Activated CD4-positive, alpha-beta T cell treated with anti-CD3 and anti-CD28 coated beads, Interleukin-2, amount 50 U/mL, for 4 hours (primary cell): ENCODE measurements at places on chromosomes 13 and 19.

GRCh38 chr19:45960595-45961235 is 12.9 kb downstream of the NOVA2 start:
- DNase-seq: no peak

GRCh38 chr19:2625434-2625833 is 77.1 kb downstream of the GNG7 start:
- DNase-seq: no peak

DNA sequence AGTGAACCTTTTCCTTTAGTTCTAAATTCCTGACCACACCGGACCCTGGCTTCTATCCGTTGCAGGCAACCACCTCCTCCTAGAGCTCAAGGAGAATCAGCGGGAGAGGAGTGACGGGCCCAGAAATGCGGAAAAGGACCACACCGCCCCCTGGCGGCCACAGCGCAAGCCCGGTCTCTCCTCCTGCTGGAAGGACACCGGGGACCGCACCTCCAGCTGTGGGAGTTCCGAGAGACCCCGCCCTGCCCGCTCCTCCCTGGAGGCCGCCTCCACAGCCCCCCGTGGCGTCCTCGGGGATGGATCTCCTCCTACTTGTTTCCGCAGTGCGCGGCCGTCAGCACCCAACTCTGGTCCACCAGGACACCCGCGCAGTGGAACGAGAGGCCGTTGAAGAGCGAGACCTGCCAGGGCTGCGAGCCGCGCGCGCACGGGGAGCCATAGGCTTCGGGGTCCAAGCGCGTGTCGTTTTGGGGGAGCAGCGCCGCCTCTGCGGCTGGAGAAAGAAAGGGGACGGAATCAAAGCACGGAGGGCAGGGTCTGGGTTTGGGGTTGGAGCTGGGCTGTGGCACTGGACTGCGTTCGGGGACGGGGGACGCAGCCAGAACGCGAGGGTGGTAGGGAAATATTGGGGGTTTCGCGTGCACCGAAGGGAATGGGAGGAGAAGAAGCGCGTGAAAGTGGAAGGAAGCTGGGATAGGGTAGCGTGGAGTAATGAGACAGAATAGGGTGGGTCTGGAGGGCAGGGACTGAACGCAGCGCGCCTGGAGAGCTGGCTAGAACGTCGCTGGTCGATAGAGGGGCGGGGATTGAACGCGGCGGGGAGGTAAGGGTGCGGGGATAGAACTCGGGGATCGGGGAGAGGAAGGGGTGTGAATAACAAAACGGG is 2.5 kb downstream of the KLK10 start:
- DNase-seq: peak; percentile 25

DNA sequence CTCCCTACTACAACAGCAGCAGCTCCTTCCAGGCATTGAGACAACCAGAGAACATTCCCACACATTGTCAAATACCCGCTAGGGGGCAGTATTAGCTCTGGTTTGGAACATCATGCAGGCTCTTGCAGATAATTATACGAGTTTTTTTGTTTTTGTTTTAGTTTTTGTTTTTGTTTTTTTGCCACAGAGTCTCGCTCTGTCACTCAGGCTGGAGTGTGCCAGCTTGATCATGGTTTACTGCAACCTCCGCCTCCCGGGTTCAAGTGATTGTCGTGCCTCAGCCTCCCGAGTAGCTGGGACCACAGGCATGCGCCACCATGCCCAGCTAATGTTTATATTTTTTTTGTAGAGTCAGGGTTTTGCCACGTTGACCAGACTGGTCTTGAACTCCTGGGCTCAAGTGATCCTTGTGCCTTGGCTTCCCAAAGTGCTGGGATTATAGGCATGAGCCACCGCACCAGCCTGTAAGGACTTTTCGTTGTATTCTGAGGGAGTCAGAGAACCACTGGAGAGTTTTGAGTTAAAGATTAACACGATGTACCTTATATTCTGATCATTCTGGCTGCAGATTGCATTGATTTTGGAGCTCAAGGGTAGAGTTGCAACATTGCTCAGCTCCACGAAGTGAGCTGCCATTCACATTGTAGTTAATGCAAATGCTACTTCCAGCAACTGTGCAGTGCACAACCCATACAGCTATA is 41.7 kb upstream of the CEACAM20 start:
- peak; percentile 18 for DNase-seq

DNA sequence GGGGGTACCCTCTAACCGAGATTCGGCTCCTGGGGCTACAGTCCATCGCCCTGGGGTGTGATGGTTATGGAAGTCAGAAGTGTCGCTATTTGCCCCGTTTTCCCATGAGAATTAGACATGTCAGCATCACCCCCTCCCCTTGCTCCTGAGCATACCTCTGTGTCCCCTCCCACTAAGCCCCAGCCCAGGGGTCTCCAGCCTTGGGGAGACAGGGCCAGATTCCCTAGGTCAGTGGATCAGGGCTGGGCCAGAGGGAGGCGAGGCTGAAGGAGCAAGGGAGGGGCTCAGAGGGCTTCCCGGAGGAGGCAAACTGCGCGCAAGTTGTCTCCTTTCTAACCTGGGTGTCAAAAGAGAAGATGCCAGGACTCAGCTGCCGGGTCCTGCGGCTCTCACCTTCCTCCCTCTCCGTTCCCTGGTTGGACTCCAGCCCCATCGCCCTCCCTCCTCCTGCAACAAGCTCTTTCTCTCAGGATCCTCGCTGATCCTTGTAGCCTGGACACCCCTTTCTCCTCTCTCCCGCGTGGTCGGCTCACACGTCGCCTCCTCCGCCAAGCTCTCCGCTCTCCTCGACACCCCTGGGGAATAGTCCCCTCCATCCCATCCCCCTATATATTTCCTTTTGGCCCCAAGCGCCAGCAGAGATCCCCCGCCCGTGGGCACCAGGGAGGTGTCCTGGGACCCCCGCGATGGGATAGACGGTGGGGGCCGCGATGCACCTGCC is 459 bp upstream of the TMEM59L start:
- no peak for DNase-seq

- no peak for DNase-seq
Observed at GRCh38 chr19:29971648-29972047, 29.6 kb downstream of the URI1 start.

DNA sequence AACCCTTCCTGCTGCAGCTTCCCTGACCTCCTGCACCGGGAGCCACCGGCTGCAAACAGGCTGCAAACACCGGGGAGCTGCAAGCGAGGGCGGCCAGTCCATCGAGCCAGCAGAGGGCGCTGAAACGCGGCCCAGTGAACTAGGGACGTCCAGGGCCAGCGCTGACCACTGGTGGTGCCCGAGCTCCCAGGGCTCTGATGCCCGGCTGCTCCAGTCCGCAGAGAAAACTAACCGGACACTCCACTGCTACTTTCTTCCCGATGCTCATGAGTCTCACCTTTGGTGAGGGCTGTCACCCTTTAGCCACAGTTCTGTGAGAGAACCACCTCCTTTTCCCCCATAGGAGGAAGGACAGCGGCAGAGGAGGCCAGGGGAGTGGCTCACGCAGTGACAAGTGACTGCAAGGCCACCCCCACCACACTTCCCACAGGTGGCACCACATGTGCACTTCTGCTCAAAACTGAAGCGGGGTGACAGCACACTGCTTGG is 82.8 kb upstream of the MTIF3 start:
- DNase-seq: peak; percentile 32

DNA sequence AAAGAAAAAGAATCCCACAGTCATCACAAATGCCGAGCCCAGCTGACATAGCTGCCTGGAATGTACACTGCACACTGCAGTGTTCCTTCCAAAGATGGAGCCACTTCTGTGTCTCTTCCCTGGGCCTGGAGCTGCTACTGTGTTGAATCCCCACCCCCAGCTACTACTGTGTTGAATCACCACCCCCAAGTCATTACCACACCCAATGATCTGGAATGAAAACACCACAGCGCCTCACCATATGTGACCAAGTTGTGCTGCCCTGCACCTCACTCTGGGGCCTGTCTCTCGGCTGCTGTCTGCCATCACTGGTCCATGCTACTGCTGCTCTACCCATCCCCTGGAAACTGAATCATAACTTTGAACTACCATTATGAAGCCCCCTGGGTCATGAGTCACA is 861.2 kb downstream of the UQCRFS1 start:
- DNase-seq: no peak

- DNase-seq: no peak
Observed at GRCh38 chr13:93889430-93889951, 590.0 kb downstream of the DCT start.

DNA sequence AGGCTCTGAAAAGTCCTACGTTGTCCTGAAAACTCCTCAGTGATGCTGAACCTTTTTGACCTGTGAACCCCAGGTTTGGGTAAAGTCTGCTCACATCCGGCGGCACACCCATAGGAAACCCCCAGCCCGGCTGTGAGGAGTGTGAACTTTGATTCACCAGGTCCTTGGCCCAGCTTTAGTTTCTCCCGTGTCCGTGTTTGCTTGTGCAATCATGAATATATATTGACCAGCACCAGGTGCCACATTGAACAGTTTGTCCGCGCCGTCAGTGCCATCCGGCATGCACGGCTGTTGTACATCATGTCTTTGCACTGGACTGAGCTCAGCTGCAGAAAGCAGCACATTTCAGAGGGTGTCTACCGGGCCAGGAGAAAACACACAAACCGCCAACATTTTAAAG is 45.3 kb downstream of the NFIC start:
- no peak for DNase-seq

GRCh38 chr13:106369091-106369490 is 166.4 kb downstream of the EFNB2 start:
- DNase-seq: no peak

- peak; percentile 50 for DNase-seq
Observed at GRCh38 chr19:7917267-7918061, 2.7 kb upstream of the SNAPC2 start.

GRCh38 chr13:106047859-106048258 is 487.6 kb downstream of the EFNB2 start:
- DNase-seq: no peak

GRCh38 chr19:3467437-3468198 is 12.7 kb downstream of the SMIM24 start:
- DNase-seq: no peak

GRCh38 chr19:47723581-47723940 is 10.3 kb downstream of the EHD2 start:
- DNase-seq: no peak

DNA sequence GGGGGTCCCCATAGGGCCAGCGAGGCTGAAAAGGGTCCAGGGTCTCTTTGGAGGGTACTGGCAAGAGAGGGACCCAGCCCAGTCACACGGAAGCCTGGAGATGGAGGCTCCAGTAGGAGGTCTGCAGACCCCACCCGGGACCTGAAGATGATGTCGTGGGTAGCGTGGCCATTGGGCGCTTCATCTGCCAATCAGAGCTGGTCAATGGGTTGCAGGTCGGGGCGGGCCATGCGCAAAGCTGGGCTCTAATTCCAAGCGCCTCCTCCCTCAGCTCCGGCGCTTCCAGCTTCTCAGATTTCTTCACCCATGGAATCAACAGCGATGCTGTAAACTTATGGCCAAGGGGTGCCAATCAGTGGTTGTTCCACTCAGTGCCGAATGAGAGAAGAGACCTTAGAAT is 10.9 kb downstream of the SIGLEC12 start:
- no peak for DNase-seq

DNA sequence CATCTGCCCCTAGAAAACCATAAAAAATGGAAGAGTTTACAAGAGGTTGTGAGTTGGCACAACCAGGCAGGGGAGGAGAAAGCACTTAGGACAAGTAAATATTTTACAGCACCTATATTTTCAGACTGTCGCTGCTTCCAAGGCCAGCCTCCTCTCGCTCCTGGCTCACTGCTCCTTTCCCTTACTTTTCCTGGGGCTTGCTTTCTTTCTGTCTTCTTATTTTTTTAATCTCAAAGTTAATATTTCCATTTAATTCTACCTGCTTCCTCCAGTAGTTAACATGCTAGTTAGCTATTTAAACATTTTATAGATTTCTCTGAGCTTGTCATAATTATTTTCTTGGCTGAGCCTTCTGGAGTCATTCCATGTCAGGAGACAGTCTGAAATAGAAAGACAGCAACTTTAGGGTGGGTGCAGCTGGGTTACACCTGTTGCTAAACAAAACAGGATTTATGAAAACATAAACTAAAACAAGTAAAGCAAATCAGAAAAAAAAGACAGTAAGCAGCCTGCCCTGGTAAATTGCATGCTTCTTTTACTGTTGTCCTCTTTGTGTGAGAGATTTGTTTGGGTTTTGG is 330.1 kb downstream of the DLEU7 start:
- DNase-seq: no peak

DNA sequence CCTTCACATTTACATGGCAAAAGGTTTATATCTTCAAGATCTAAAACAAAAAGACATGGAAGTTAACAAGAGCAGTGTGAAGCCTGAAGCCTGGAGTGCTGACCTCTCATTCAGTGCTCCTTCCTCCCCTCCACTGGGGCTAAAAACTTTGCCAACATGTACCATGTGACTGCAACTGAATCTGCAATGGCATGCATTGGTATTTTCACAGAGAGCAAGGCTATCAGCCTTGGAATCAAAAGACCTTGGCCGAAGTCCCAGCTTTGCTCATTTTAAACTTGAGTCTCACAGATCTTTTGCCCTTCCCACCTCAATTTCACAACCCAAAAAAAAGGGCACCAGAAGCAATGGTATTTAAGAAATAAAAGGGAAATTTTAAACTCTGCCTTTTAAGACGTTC is 325.1 kb downstream of the DCT start:
- DNase-seq: no peak
